ENCODE measurements at places on chromosomes 6 and 20. TPM values are rescaled to one million over a fixed set of nuclear protein-coding genes. Genes with fewer than 3 reads are reported as not detected.

Gene CRISP3
- total RNA-seq = not detected

Gene PARD6B
- total RNA-seq = 0.59 TPM

Gene LTB
- total RNA-seq = not detected

Gene JPH2
- total RNA-seq = 10.4 TPM

Gene HTR1E
- total RNA-seq = not detected

Gene MYT1
- not detected for total RNA-seq

Gene TAAR1
- not detected for total RNA-seq

Gene CLIC5
- total RNA-seq = not detected

Gene EBF4
- 1.8 TPM for total RNA-seq

All from smooth muscle cell of the umbilical artery (primary cell).